ENCODE measurements at places on chromosomes 1 and 21. TPM values are rescaled to one million over a fixed set of nuclear protein-coding genes. Genes with fewer than 3 reads are reported as not detected.

The KIF17 gene
- 2.5 TPM for total RNA-seq

The GSTM2 gene
- total RNA-seq: 59.0 TPM

The RPTN gene
- total RNA-seq: not detected

The OR2T35 gene
- not detected for total RNA-seq

The NGF gene
- 3.1 TPM for total RNA-seq

The STK40 gene
- total RNA-seq: 72.6 TPM

The HDAC1 gene
- total RNA-seq: 70.4 TPM

The PCP4 gene
- total RNA-seq: 172 TPM

The PADI1 gene
- not detected for total RNA-seq

The FNDC10 gene
- total RNA-seq: 0.84 TPM

The APOBEC4 gene
- not detected for total RNA-seq

The LY9 gene
- not detected for total RNA-seq

The CNTN2 gene
- 3.3 TPM for total RNA-seq

The MEX3A gene
- 0.65 TPM for total RNA-seq
